ENCODE measurements at places on chromosomes 13 and 19. TPM values are rescaled to one million over a fixed set of nuclear protein-coding genes. Genes with fewer than 3 reads are reported as not detected.

DNA sequence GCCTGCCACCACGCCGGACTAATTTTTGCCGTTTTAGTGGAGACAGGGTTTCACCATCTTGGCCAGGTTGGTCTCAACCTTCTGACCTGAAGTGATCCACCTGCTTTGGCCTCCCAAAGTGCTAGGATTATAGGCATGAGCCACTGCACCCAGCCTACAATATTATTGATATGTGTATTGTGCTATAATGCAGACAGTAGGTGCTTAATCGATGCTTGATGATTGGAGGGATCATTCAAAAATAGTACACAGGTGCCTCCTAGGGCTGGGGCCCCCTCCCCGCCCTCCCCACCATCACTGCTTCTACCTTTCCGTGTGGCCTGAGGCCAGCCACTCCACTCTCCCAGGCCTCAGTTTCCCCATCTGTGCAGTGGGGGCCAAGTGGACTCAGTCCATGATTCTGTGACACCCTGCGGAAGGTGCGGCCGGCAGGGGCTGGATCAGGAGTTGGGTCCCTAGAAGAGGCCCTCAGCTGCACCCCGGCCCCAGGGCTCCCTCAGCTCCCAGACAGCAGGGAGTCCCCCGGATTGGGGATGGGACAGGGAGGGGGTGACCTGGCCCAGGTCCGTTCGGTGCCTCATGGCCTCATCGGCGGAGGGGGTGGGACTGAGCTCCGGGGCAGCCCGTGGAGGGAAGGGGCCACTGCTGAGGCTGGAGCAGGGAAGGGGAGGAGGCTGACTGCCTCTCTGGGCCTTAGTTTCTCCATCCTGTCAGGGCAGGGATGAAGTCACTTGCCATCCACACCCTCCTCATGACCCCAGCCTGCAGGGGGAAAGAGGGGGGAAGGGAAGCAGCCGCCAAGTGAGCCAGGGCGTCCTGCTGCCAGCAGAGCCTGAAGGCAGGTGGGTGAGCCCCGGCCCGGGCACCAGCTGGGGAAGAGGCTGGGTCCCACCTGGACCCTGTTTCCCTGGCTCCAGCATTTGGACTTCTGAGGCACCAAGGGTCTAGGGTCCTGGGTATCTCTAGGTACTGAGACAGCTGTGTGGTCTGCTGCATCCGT, 1.2 kb downstream of the ADAMTSL5 start:
- no peak for DNase-seq

- no peak for DNase-seq
Observed at GRCh38 chr13:29583073-29583785, 12.3 kb downstream of the SLC7A1 start.

DNA sequence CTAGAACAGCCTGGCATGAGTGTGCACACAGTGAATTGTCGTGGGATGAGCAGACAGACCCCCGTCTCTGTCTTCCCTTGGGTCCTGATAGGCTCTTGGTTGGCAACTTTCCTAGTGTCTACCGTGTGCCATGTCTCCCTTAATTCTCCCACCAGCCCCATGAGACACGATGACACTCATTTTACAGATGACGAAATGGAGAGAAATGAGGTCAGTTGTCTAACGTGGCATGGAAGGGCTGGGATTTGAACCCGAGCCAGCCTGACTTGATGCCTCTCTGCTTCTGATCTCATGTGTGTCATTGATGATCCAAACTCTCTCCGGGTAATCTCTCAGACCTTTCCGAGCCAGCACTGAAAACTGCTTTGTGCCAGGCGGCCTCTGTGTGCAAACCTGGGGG, 8.4 kb upstream of the KLK14 start:
- DNase-seq = no peak

GRCh38 chr19:8396563-8397203, 6.5 kb downstream of the RAB11B start:
- peak; percentile 68 for DNase-seq

DNA sequence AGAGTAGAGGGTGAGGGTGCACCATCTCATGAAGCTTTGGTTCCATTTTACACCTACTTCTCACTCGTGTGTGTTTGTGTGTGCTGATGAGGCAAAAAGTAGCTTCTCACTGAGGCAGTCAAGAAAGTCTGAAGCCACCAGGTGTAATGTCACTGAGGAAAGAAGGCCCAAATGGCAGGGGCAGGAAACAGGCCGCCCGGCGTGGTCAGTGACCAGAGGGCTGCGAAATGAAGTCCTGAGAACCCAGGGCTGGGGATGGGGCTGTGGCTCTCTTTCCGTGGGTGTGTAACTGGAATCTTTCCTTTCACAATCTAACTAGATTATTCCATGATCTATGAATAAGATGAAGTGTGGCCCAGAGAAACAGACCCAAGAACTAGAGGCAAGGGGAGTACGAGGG, 25.5 kb upstream of the TFDP1 start:
- no peak for DNase-seq

- DNase-seq = no peak
Observed at GRCh38 chr19:35130761-35131720, 3.8 kb downstream of the LGI4 start.

- no peak for DNase-seq
Observed at GRCh38 chr19:2242816-2243215, 6.2 kb downstream of the SF3A2 start.

GRCh38 chr13:107585469-107586180, 629.7 kb downstream of the LIG4 start:
- DNase-seq = no peak

DNA sequence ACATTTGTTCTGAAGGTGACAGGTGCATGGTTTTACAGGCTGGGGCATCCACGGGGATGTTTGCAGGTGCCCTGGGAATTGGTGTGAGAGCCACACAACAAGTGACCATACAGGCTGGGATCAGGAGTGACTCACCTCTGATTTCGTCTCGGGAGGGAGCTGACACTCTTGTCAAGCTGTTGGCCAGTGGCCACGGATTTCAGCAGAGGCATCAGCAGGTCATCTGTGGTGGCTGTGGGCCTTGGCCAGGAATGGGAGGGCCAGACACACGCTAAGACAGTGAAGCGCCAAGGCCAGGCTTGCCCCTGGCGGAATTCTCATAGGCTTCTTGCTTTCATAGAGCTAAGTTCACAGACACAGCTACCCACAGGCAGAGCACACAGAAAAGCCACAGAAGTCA, 108.6 kb downstream of the HSPH1 start:
- no peak for DNase-seq

OLFM4 gene
- not detected for total RNA-seq

ZNF284 gene
- total RNA-seq = 1.2 TPM

SYNGR4 gene
- total RNA-seq = not detected

B3GNT8 gene
- 0.58 TPM for total RNA-seq

STARD13 gene
- total RNA-seq = not detected

TTYH1 gene
- total RNA-seq = not detected
